Stimulated activated naive B cell treated with anti-CD40 and anti-IgM and Interleukin-4, amounts not matched to agents 10 μg/mL and 1 μg/mL and 100 μg/mL, for 72 hours (primary cell): ENCODE measurements at places on chromosomes 1 and 21.

DNA sequence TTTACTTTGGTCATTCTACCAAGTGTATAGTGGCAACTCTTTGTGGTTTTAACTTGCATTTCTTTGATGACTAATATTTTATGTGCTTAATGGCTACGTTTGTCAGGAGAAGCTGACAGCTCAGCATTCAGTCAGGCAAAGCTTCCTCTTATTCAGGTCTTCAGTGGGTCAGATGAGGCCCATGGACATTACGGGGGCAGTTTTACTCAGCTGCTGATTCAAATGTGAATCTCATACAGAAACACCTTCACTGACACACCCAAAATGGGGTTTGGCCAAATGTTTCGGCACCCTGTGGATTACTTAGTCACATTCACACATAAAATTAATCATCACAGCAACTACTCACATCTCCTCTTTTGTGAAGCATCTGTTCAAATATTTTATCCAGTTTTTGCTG lies 104.9 kb upstream of the PLD5 start:
- no peak for DNase-seq

- DNase-seq: no peak
Observed at GRCh38 chr1:172144445-172145061, 275.9 kb upstream of the C1orf105 start.

DNA sequence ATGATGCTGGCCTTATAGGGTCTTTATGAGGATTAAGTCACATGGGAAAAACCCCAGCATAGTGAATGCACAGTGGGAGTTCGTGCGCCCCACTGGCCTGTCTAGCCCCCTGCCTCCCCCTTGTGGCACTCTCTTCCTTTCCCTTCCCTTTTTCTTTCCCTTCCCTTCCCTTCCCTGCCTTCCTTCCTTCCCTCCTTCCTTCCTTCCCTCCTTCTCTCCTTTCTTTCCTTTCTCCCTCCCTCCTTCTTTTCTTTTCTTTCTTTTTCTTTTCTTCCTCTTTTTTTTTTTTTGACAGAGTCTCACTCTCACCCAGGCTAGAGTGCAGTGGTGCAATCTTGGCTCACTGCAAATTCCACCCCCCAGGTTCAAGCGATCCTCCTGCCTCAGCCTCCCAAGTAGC lies 38.6 kb downstream of the HTR6 start:
- no peak for DNase-seq

- DNase-seq: no peak
Observed at GRCh38 chr1:116179419-116179818, 68.2 kb downstream of the MAB21L3 start.

- DNase-seq: no peak
Observed at GRCh38 chr1:182784556-182785171, 4.9 kb upstream of the NPL start.

DNA sequence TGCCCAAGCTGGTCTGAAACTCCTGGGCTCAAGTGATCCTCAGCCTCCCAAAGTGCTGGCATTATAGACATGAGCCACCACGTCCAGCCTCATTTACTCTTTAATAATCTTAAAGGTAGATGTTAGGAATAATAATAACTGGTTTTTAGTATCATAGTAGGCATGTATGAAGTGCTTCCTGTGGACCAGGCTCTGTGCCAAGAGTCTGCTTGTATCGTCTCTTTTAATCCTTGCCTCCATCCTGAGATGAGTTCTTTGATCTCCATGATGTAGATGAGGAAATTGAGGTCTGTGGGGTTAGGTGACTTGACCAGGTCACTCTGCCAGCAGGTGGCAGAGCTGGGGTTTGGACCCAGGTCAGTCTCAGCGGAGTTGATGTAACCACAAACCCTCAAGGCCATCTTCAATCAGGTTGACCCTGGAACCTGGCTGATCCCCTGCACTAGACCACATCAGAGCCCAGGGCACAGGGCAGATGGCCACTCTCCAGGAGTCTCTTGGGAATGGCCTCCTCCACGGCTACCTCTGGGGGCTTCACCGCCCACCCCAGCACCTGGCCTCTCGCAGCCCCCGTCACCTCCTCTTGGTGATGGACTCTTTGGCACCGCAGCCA lies 11.3 kb downstream of the EFHD2 start:
- no peak for DNase-seq

- no peak for DNase-seq
Observed at GRCh38 chr1:17013491-17014320, 2.0 kb upstream of the ATP13A2 start.

GRCh38 chr1:41222496-41222895 lies 19.6 kb downstream of the SCMH1 start:
- DNase-seq: no peak

DNA sequence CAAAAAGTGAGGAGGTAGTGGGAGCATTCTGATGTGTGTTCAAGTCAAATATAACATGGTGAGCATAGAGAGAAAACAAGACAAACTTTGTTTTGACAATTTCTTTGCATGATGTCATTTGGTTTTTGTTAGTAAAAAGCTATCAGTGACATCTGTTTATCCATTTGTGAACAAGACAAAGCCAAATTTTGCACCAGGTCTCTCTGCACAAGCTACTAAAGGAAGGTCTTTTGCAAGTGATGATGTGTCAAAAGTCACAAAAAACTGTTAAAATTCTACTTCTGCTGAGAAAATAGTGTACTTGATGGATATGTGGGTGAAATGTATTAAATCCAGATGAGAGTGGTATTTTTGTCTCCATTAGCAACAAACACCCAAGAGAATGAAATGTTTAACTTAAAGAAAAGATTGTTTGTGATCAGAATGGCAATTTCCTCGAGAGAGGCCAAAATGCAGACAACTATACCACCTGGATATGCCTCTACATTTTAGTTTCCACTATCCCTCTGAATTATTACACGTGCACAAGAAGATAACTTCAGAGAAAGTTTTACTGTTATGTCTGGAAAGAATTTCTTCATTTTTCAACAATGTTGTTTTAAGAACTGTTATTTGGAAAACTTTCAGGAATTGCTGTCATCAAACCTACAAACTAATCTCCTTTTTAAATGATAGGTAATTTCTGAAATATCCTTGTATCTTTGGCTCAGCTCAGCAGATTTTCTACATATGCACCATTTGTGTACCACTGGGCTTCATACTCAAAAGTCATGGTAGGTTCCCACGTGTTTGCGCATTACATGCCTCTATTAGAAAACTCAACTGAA lies 807.4 kb upstream of the ADGRL2 start:
- DNase-seq: no peak

- no peak for DNase-seq
Observed at GRCh38 chr1:1419363-1419812, 1.7 kb downstream of the ANKRD65 start.

GRCh38 chr1:199629624-199630023 lies 397.9 kb upstream of the NR5A2 start:
- DNase-seq: no peak

GRCh38 chr1:17167041-17167785 lies 37.7 kb upstream of the PADI1 start:
- DNase-seq: no peak

DNA sequence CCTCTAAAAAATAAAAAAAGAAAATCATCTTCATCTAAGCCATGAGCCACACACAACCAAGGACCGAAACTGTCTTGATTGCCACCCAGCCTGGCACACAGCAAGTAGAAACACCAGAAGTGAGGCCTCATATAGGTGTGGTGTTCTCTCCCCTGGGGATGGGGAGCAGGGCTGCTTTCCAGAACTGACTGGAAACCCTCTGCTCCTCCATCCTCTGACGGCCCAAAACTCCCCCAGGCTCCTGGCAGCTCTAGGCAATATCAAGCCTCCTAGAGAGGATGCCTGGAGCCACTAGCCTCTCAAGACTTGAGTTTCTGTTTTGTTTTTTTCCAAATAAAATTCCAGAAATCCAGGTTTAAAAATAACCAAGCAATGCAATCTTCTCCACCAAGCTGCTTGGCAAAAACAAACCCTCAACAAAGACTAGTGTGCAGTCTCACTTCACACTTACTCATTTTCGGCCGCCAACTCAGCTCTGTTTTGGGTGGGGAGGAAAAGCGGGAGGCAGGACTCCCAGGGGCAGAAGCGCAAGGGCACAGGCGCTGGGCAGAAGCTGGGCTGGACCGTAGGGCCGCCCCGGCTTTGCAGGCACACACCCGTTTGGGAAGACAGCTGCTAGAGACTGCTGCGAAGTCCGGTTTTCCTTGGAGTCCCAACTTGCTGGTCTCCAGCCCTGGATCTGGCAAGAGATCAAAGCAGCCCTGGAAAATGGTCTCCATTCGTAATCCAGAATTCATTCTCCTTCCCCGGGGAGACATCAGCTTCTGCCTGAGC lies 78.2 kb upstream of the CAPZB start:
- DNase-seq: no peak

DNA sequence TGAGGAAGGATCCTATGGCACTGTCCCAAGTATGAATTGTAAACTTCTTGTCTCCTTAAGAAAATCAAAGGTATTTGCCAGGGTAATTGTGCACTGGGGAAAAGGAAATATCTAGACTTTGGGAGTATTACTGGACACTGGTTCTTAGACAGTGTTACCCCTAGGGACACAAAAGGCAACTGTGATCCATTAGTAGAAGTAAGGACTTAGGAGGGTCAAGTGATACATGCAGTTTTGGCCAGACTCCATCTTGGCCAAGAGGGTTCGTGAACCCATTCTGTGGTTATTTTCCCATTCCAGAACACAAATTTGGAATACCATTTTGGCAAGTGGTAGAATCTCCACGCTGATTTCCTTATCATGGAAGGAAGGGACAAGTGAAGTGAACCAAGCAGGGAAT lies 98.1 kb downstream of the TM2D1 start:
- DNase-seq: no peak

GRCh38 chr1:246226041-246226440 lies 281.0 kb downstream of the SMYD3 start:
- no peak for DNase-seq

DNA sequence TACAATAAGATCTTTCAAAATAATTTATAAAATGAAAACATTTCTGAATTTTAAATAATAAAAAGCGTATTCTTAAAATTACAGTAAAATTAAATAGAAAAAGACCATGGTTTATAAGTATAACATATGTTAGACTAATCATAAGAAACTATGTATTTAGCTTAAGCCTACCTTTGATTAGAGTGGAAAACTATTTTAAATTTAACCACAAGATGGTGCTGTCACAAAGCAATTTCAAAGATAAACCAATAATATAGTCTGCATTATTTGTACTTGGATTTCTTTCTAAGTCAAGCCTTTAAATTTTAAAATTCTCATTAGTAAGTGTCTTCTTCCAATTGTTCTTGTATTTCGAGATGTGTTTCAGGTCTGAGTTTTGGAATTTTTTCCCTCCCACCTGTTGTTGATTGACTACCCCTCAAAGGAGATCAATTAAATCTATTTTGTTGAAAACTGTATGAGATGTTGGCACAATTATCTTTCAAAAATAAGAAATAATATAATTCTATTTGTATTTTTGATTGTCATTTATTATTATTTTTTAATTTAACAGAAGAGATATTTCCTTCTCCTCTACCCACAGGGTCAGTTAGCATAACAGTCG lies 459.8 kb downstream of the KCNT2 start:
- DNase-seq: no peak

DNA sequence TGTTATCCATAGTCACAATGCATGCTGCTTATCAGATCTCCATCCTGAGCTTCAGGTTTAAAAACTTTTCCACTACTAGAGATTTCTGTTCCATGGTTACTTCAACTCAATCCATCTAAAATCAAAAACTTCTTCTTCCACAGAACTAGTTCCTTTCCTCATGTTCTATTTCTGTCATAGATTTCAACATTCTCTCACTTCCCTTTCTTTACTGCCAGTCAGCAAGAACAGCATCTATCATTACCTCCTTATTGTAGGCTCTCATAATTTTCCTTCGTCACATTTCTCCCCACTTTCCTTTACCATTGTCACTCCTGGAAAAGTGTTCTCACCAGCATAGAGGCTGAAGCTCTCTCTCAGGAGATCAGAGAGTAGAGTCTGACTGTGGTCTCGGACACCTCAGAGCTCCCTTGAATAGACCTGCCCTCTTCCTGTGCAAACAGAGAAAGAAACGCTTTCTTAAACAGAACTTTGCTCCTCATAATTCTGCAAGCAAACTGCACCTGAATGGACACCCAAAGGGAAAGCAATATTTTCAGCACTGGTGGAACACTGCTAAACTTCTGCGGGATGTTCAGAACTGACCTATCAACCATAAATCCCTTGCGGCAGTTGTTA lies 48.7 kb upstream of the KIRREL1 start:
- no peak for DNase-seq

- DNase-seq: no peak
Observed at GRCh38 chr21:29033301-29033700, 8.8 kb downstream of the USP16 start.

DNA sequence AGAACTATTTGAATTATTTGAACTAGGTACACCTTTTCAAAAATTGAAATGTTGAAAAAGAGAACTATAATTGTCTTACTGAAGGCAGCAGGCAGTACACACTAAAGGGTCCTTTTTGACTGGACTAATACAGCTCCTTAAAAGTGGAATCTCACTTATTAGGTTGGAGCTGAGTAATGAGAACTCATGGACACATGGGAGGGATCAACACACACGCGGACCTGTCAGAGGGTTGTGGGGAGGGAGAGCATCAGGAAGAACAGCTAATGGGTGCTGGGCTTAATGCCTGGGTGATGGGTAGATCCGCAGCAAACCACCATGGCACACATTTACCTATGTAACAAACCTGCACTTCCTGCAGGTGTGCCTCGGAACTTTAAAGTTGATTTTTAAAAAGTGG lies 145.0 kb downstream of the BRINP2 start:
- no peak for DNase-seq

GRCh38 chr21:16125274-16125673 lies 395.5 kb downstream of the USP25 start:
- DNase-seq: no peak

DNA sequence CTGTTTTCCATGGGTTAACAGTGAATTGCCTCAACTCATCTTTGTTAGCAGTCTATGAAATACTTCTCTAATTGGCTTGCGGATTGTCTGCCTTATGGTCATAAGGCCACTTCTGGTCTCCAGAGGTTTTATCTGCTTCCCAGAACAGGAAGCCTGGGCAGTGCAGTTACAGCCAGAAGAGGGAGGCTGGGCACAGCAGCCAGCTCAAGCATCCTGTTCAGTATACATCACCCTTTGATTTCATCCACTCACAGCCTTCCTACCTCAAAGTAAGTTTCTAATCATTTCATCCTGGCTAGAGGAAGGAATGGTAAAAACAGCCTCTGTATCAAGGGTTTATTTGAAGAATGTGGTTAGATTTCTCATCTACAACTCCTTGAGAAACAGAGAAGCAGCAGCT lies 311.5 kb upstream of the DEPDC1 start:
- no peak for DNase-seq

DNA sequence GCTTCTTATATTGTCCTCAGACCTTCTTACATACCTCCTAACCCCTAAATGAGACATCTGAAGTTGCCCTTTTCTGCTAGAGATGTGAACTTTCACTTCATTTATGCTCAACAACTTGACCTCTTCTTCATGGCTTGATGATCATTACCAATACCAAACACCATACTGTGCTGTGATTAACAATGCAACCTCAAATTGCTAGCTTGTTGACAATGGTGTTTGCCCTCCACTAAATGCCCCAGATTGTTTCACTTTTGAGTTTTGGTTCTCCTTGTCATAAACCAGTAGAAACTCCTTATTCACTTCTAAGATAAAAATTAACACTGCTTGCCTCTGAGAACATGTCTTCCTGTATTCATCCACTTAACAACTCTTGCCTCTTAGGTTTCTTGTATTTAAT lies 5.6 kb downstream of the JAK1 start:
- no peak for DNase-seq
